Activated CD4-positive, alpha-beta T cell treated with anti-CD3 and anti-CD28 coated beads, Interleukin-2, amount 10 ng/mL, durations not matched to agents 7 days and 5 days (primary cell): ENCODE measurements at places on chromosomes 12 and 14. TPM values are rescaled to one million over a fixed set of nuclear protein-coding genes. Genes with fewer than 3 reads are reported as not detected.

DNA sequence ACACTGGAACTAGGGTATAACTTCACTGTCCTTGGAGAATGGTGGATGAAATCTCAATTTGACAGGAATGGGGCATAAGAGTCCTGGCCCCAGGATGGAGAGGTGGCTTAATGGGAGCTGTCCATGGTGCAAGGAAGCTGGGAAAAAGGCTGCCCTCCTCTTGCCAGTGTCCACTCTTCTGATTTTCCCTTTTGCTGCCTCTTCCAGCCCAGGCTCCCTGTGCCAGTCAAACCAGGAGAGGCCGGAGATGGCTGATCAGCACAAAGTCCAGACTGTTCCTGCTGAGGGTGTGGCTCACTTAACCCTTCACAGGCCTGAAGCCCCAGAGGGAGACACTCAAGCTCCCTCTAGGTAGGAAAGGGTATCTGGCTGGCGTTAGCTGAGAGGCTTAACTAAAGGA lies at the start of gene MYO1A:
Gene MYO1A (minus strand): TSS at position 240 of the 400 bp plus-strand sequence. CDS start 1,806 bp downstream, outside the sequence.
- H3K36me3 ChIP-seq: peaks cover 20% of the 10 kb centered on the region
- H3K27ac ChIP-seq: peak within 1 kb of the TSS; percentile 0
- no peaks in the 10 kb centered on the region for H3K27me3 ChIP-seq
- H3K4me1 ChIP-seq: peaks cover 43% of the 10 kb centered on the region

DNA sequence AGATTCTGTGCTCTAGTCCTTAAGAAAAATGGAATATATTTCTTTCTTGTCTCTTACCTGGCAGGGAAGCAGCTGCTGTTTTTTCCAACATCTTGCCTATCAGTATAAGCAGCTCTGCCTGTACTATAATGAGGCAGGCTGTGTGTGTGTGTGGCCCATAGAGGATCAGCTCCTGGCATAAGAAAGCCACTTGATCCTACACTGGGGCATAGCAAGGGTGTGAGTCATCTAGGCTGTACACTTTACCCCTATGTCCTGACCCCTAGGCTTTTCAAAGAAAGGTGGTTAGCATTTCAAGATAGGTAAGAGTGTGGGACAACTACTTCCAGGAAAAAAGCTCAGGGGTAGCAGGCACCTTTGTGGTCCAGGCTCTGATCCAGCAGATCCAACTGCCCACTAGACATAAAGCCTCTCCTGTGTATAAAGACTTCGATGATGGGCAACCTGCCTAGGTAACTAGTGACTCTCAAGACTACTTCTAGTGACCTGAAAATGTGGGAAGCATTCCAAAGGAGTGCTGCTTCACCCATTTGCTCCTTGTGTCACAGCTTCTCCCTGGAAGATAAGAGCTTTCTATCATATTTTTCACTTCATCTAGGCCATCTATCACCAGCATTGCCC lies 4.9 kb upstream of the SENP1 start:
- peaks cover 28% of the 10 kb centered on the region for H3K4me1 ChIP-seq
- H3K27ac ChIP-seq: no peak overlapping the region
- DNase-seq: no peak
- H3K27me3 ChIP-seq: peaks cover 13% of the 10 kb centered on the region
- H3K4me3 ChIP-seq: no peak overlapping the region
- peaks cover 2% of the 10 kb centered on the region for H3K36me3 ChIP-seq

GRCh38 chr12:112841906-112842305 lies 50.4 kb downstream of the RPH3A start:
- H3K4me1 ChIP-seq: no peaks in the 10 kb centered on the region
- H3K4me3 ChIP-seq: no peak overlapping the region
- DNase-seq: no peak
- H3K27me3 ChIP-seq: peaks cover 4% of the 10 kb centered on the region
- H3K36me3 ChIP-seq: no peaks in the 10 kb centered on the region

GRCh38 chr14:71752111-71752738 lies 180.0 kb upstream of the RGS6 start:
- no peak overlapping the region for H3K4me3 ChIP-seq
- peaks cover 9% of the 10 kb centered on the region for H3K4me1 ChIP-seq
- H3K27ac ChIP-seq: no peak overlapping the region
- no peak for DNase-seq

GRCh38 chr14:98297567-98297966 lies 974.4 kb downstream of the BCL11B start:
- H3K4me1 ChIP-seq: no peaks in the 10 kb centered on the region
- no peak overlapping the region for H3K4me3 ChIP-seq
- H3K27ac ChIP-seq: no peak overlapping the region
- DNase-seq: no peak
- H3K27me3 ChIP-seq: no peaks in the 10 kb centered on the region

DNA sequence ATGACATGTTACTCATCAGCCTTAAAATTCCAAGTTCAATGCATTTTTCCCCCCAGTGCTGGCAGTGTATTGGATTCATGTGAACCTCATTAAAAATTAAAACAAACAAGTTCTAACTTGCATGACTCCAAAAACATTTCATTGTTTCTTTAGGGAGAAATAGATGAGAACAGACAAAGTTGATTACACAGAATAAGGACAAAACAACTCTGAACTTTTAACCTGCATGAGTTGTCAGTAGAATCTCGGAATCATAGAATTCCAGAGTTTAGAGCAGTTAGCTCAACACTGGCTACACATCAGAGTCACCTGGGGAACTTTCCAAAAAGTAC lies 127.5 kb downstream of the TMX1 start:
- no peaks in the 10 kb centered on the region for H3K4me1 ChIP-seq
- H3K36me3 ChIP-seq: no peaks in the 10 kb centered on the region
- H3K4me3 ChIP-seq: no peak overlapping the region

DNA sequence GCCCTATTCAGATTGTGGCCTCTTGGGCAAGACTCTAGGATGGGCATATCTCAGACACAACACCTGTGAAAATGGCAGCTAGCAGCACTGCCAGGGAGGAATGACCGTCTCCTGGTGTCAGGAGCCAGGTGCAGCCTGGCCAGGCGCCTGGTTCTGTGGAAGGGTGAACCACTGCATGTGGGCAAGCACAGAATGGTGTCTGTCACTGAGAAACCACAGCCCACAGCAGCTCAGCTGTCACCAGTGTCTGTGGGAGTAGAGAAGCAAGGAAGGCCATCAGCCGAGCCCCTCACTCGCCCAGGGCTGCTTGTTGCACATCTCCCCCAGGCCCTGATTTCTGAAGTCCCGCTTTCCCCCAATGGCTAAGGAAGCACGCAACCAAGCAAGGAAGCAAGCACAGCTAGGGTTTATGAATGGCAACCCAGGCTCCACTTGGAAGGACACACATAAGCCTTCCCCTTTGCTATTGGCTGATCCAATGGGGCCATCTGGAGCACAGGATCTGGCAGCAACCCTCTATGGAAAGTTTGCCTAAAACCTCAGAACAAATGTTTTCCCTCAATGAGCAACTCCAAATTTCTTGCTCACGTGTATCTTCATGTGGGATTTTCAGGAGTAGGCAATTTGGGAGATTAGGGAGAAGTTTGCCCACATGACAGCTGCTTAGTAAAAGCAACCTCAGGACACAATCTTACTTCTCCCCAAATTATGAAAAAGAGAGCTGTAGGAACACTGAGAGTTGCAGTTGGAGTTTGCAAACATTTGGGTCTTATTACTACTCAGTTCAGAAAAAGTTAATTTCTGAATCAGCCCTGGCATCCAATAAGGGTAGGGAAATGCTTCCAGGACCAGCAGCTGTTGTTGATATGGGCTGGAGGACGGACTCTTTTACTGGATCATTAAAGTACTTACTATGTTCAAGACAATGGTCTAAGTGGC lies 44.7 kb downstream of the GPHB5 start:
- no peaks in the 10 kb centered on the region for H3K4me1 ChIP-seq
- H3K27ac ChIP-seq: no peak overlapping the region
- no peaks in the 10 kb centered on the region for H3K36me3 ChIP-seq

CIDEB gene
- total RNA-seq: 30.9 TPM

KRT83 gene
- total RNA-seq: not detected

CLEC9A gene
- total RNA-seq: not detected
